CD8-positive, alpha-beta memory T cell (primary cell): ENCODE measurements at places on chromosomes 16 and 17.

DNA sequence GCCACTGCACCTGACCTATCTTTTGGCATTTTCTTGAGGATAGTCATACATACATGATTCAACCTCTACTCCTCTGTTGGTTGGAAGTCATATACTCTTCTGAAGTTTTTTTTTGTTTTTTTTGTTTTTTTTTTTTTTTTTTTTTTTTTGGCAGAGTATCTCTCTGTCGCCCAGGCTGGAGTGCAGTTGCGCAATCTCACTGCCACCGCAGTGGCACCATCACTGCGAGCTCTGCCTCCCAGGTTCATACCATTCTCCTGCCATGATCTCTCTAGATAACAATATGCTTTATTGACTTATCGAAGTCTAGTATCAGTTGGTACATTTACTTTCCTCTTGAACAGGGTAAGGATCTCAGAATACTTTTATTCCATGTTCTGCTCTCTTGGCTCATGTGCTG is 224.2 kb upstream of the WSCD1 start:
- no peak for DNase-seq

DNA sequence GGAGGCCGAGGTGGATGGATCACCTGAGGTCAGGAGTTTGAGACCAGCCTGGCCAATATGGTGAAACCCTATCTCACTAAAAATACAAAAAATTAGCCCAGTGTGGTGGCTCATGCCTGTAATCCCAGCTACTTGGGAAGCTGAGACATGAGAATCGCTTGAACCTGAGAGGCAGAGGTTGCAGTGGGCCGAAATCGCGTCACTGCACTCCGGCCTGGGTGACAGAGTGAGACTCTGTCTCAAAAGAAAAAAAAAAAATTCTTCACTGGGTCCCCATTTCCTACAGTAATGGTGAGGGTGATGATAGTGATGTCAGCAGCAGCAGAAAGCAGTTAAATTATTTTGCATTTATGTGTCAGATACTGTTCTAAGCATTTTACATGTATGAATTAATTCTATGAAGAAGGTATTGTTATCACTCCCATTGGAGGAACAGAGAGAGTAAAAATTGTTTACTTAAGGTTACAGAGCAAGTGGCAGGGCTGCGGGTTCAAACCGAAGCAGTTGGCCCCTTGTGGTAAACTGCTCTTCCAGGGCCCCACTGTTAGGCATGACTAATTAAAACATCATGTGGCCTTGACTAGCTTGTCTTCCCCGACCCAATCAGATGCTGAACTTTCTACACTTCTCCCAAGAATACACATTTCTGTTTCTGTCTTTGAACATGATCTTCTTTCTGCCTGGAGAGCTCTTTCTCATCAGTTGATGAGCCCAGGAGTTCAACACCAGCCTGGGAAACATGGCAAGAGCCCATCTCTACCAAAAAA is 45.8 kb downstream of the STAT3 start:
- no peak for DNase-seq

DNA sequence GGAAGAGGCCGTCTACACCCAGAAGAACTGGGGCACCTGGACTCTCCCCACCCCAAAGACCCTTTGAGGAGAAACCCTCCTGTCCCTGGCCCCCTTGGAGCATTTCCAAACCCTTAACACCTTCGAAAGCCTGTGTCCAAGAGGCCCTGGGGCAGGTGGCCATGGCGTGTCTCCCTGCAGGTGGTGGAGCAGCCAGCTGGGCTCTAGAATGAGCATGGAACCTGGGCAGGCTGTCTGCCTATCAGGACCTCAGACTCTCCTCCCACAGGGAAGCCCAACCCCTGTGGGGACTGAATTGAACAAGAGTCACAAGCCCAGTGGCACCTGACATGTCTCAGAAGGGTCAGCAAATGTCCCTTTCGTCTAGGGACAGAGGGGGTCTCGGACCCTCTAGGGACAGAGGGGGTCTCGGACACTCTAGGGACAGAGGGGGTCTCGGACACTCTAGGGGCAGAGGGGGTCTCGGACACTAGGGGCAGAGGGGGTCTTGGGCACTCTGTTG is 8.4 kb downstream of the CBX4 start:
- DNase-seq: no peak

- no peak for DNase-seq
Observed at GRCh38 chr16:58510776-58511628, 4.3 kb upstream of the SETD6 start.

DNA sequence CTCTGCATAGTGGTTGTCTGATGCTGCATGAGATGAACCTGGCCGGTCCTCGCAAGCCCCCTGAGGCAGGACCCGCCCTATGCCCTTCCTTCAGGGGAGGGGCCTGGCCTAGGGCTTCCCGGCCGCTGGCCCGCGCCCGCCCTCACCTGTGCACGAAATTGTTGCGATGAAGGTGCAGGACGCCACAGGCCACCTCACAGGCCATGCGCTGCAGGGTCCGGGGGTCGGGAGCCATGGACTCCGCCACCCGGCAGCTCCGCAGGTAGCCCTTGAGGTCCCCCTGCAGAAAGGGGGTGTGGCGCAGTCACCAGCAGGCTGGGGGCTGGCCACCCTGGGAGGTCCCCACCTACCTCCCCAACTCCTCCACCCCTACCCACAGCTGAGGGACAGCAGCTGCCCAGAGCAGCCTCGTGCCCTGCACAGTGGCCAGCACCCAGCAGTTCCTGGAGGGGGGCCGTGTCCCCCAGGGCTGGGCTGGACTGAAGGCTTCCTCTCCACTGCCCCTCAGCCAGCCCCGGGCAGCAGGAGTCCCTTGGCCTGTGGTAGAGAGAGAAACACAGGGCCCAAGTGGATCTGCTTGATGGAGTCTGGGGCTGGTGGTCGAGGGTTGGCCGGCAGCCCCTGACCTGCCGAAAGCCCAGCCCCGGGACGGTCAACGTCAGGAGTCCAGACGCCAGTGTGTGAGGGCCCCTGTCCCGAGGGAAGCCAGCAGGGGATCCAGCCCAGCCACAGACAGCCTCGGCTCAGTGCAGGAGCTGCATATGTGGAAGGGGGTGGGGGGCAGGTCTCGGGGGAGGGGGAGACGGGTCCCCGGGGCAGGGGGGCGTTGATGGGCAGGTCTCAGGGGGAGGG is 38.8 kb upstream of the PVALEF start:
- DNase-seq: no peak

GRCh38 chr17:349666-350065 is 2.9 kb downstream of the RPH3AL start:
- no peak for DNase-seq

DNA sequence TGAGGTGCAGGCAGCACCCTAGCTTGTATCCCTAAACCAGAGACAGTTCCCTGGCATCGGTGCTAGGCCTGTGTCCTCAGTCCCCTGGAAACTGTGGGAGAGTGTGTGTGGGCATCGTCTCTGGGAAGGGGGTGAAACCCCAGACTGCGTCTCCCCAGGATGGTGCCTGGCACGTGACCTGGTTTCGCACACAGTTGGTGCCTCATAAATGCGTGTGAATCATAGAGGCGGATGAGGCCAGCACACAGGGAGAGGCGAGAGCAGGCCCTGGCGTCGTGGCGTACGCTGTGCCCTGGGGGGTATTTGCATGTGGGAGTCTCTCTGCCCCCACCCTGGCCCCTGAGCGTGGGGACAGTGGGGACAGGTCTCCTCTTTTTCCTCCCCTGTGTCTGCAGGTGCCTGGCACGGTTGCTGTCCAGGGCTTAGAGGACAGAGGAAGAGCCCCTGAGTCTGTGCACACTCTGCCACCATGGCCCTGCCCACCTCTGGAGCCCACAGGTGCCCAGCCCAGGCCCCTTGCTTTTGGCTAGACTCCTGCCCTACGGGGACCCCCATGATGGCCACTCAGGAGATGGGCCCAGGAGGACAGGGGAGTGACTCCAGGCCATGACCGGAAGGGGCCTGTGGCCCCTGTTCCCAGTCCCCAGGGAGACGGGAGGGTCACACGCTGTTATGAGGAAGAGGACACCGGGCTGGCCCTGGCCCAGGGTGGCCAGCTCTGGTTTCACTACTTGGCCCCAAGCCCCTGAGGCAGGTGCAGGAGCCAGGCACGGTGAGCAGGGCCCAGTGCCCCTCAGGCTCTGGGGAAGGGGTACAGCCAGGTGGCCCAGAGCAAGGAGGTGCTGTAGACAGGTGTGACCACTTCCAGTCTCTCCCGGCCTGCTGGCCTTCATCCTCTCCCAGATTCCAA is 1.3 kb upstream of the FSCN2 start:
- DNase-seq: no peak

GRCh38 chr17:35345926-35346771 is 27.3 kb downstream of the SLFN11 start:
- DNase-seq: peak; percentile 17

DNA sequence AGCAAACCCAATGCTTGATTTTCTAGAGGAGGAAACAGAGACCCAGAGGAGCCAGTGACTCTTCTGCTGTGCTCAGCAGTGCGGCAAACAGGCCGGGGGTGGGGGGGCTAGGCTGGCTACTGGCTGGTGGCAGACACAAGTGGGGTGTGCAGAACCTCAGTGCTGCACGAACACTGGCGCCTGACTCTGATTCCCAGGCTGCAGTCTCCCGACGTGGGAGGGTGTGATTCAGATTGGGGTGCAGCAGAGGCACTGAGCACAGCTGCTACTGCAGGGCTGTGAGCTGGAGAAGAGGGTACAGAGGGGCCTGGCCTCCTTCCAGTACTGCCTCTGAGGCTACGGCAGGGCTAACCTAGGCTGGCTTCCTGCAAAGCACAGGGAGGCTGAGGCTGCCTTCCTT is 8.1 kb downstream of the RPL19 start:
- no peak for DNase-seq

DNA sequence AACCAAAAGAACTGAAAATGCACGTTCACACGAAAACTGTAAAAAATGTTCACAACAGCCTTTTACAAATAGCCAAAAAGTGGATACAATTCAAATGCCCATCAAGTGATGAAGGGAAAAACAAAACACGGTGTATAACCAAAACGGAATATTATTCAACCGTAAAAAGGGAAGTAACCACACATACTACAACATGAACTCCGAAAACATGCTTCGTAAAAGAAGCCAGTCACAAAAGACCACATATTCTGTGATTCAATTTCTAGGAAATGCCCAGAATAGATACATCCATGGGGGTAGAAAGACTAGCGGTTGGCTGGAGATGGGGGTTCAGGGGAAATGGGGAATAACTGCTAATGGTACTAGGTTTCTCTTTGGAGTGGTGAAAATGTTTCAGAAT is 81.5 kb upstream of the TRAP1 start:
- DNase-seq: no peak

GRCh38 chr17:10604521-10604920 is 52.6 kb downstream of the MYH3 start:
- DNase-seq: no peak

- DNase-seq: no peak
Observed at GRCh38 chr16:65745201-65745708, 621.2 kb upstream of the CDH5 start.

DNA sequence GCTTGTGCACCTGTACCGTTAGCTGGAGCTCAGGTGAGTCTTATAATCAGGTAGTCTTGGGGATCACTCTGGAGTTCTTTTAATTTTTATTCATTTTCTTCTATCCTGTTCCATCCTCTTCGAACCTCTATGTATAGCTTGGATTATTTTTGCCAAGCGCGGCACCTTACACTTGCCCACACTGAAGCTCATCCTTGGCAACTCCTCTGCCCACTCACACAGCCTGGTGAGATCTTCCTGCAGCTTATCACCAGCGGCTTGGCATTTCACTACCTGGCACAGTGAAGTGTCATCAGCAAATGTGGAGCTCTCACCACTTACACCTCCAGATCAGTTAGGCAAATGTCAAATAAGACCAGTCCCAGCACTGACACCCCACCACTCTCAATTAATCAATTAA is 116.7 kb downstream of the CACNG3 start:
- no peak for DNase-seq

- no peak for DNase-seq
Observed at GRCh38 chr16:86513471-86514277, 3.3 kb downstream of the FOXF1 start.

DNA sequence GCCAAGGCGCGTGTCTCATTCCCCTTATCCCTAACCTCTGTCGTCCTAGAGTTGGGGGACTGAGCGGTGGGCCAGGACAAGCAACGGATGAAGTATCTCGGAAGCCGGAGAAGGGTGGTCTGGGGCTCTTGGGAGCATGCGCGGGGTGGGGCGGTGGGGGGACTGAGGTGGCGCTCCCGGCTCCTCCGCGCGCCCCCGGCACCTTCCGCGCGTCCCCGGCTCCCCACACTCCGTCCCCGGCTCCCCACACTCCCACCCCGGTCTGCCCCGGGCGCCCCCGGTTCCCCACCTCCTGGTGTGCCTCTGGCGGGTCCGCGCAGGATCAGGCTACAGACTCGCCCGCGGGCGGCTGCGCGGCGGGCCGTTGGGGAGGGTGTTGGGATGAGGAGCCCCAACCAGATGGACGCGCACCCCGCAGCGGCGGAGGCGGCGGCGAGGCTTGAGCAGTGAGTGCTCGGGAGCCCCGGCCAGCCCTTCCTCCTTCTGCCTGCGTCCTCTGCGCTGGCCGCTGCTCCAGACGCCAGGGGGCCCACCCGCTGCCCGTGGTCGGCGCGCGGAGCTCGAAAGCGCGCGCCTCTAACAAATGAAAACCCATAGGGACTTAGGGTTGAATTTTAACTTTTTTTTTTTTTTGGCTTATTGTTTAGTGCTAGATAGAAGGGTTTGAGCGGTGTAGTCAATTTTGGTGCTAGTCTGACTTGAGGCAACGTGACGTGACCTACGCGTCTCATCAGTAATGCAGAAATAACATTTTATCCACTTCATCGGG is 5.6 kb upstream of the CRYM start:
- no peak for DNase-seq

- no peak for DNase-seq
Observed at GRCh38 chr17:39719563-39720355, 10.6 kb downstream of the MIEN1 start.

DNA sequence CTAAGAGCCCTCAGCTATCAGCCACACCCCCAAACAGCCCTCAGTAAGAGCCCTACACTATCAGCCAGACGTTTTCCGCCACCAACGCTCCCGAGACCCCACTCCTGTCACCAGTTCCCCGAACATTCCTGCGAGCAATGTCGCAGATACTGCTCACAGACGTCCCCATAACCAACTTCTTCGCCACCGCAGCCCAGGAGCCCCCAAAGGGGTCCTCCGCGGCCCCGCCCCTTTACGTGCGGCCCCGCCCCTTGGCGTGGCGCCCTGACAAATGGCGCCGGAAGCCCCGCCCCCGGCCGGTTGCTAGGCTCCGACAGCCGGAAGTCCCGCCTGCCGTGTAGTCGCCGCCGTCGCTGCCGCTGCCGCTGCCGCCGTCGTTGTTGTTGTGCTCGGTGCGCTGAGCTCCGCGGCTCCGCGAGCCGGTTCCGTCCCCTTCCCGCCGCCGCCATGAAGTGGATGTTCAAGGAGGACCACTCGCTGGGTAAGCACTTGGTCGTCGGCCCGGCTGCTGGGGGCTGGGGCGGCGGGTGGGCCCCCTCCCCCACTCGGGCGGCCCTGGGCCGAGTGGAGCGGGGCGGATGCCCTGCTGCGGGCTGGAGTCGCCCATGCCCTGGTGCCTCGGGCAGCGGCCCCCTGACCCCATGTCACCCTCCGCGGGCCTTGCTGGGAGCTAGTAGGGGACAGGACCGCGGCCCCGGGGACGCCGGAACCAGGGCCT is at the start of gene GABARAPL2:
Gene GABARAPL2 (plus strand): TSS at position 340 of the 718 bp plus-strand sequence. CDS start 108 bp downstream, at position 448.
- DNase-seq: peak; percentile 89

- DNase-seq: no peak
Observed at GRCh38 chr17:58401287-58401686, 16.0 kb downstream of the RNF43 start.

GRCh38 chr16:9366048-9366969 is 274.9 kb downstream of the HAPSTR1 start:
- no peak for DNase-seq

GRCh38 chr17:67280279-67280678 is 35.3 kb upstream of the HELZ start:
- DNase-seq: no peak
